Urinary bladder (tissue), 4 donors: ENCODE measurements at places on chromosomes 4 and X. TPM values are rescaled to one million over a fixed set of nuclear protein-coding genes. Genes with fewer than 3 reads are reported as not detected.

Gene TKTL2
- polyA plus RNA-seq = not detected

Gene APLN
- 1.0 TPM for polyA plus RNA-seq

Gene FABP2
- not detected for polyA plus RNA-seq

Gene LEF1
- 7.7 TPM for polyA plus RNA-seq

Gene TAF7L
- polyA plus RNA-seq = 0.13 TPM
